ENCODE measurements at places on chromosomes 5 and 9. TPM values are rescaled to one million over a fixed set of nuclear protein-coding genes. Genes with fewer than 3 reads are reported as not detected.

INSL6 gene
- total RNA-seq, result not detected

STK10 gene
- 18.1 TPM for total RNA-seq

FRMD3 gene
- total RNA-seq, result 5.0 TPM

CRB2 gene
- total RNA-seq, result not detected

STPG3 gene
- total RNA-seq, result not detected

INSL4 gene
- not detected for total RNA-seq

CPLANE1 gene
- 20.2 TPM for total RNA-seq

SARDH gene
- 1.4 TPM for total RNA-seq

SLC6A7 gene
- total RNA-seq, result not detected

ANKRD31 gene
- total RNA-seq, result 0.02 TPM

CDKN2B-AS1 gene
- 9.2 TPM for total RNA-seq

PRRC1 gene
- total RNA-seq, result 84.7 TPM

ZFP2 gene
- total RNA-seq, result not detected

HTR4 gene
- total RNA-seq, result not detected

FABP6 gene
- 1.0 TPM for total RNA-seq

FAM153A gene
- total RNA-seq, result not detected

KCNIP1 gene
- total RNA-seq, result 0.27 TPM

ABLIM3 gene
- total RNA-seq, result 36.7 TPM

KCNN2 gene
- total RNA-seq, result 0.15 TPM

IFNK gene
- total RNA-seq, result not detected

BSPRY gene
- not detected for total RNA-seq

CARD9 gene
- total RNA-seq, result 0.05 TPM

PCDHGB1 gene
- total RNA-seq, result 4.9 TPM

PLGRKT gene
- total RNA-seq, result 43.5 TPM

DDX4 gene
- total RNA-seq, result not detected

CYSRT1 gene
- total RNA-seq, result 0.44 TPM

ALDH1A1 gene
- total RNA-seq, result 0.71 TPM

PCDHGA9 gene
- 0.17 TPM for total RNA-seq

GRXCR2 gene
- total RNA-seq, result not detected

BAAT gene
- not detected for total RNA-seq

SLC4A9 gene
- total RNA-seq, result not detected

CKS2 gene
- total RNA-seq, result 574 TPM

LECT2 gene
- total RNA-seq, result not detected

All from M059J (cell line).